Stimulated activated CD4-positive, alpha-beta T cell treated with anti-CD3 and anti-CD28 coated beads, Interleukin-1b, Interleukin-23, amount 100 ng/mL, for 4 hours (primary cell): ENCODE measurements at places on chromosomes 2 and 18.

- DNase-seq: no peak
Measured at GRCh38 chr2:224982226-224982625, 60.0 kb downstream of the DOCK10 start.

GRCh38 chr18:71047882-71048281 lies 759.0 kb downstream of the SOCS6 start:
- DNase-seq: no peak

DNA sequence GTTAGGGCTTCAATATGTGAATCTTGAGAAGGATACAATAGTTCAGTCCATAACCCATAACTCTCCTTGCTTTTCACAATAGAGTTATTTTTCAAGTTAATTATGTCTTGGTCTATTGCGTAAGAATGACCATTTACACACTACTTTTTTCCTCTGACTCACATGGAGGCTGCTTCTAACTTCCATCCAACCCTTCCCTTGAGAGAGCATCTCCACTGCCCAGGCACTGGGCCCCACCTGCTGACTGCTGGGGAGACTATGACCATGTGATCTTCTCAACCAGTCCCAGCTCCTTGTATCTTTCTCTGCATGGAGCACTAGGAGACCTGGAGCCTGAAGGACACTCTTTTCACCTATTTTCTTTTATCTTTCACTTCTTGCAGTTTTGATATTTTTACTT lies 251.5 kb downstream of the GPD2 start:
- no peak for DNase-seq

- no peak for DNase-seq
Measured at GRCh38 chr2:165958313-165958960, 4.9 kb upstream of the TTC21B start.

- DNase-seq: no peak
Measured at GRCh38 chr2:54329482-54330161, 73.6 kb upstream of the TSPYL6 start.

DNA sequence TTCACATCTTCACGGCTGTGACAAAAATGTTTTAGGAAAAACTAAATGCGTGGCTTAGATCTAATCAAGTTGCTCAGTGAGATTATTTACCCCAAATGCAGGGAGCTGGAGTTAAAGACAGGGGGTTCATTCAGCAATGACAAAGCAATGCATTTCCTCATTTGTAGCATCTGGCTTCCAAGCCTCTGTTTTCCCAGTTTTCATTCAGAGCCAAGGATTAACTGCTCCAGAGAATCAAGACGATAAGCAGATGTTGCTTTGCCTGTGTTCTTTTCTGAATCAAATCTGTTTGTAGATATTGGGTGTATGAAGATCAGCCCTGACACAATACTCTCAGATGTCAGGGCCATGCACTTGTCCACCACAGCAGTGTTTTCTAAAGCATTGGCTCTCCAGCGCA lies 147.4 kb upstream of the SIX2 start:
- DNase-seq: no peak

DNA sequence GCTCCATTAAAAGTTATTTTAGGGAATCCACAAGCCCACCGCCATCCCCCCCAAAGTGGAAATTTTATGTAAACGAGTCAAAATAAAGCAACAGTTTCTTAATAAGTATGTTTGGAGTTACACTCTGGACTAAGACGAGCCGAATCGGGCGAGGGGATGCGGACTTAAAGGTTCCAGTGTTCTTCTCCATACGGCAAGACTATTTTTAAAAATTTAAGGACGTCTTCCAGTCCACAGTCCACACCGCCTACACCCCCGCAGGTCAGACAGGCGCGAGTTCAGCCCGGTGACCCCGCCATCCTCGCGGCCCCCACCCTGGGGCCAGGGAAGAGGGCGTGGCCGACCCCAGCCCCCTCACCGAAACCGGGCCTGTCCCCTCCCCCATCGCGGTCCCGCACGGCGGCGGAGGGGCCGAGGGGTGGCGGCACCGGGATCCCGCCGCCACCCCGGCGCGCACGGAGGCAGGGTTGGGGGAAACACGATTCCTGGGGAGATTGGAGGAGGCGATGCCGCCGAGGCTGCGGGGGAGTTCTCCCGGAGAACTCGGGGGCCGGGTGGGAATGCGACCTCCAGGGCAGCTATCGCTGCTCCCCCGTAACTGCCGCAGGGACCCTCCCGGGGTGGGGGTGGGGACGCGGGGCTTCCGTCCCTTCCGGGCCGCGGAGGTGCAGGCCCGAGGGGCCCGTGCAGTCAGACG lies 24.5 kb upstream of the SMAD7 start:
- DNase-seq: no peak

DNA sequence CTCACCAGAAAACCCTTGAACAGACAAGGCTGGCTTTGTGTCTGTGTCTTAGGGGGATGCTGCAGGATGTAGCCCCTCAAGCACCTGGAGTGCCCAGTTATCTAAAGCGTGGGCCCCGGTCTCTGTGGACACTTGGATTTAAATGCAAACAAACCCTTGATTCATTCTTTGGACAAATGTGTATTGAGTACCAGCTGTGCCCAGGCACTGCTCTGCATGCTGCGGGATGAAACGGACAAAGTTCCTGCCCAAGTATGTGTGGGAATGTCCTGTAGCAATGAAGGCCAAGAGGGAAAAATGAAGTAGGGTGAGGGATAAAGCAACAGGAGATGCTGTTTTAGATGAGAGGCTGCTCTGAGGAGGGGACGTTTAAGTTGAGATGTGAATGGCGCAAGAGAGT lies 53.9 kb downstream of the BOLA3 start:
- DNase-seq: no peak

DNA sequence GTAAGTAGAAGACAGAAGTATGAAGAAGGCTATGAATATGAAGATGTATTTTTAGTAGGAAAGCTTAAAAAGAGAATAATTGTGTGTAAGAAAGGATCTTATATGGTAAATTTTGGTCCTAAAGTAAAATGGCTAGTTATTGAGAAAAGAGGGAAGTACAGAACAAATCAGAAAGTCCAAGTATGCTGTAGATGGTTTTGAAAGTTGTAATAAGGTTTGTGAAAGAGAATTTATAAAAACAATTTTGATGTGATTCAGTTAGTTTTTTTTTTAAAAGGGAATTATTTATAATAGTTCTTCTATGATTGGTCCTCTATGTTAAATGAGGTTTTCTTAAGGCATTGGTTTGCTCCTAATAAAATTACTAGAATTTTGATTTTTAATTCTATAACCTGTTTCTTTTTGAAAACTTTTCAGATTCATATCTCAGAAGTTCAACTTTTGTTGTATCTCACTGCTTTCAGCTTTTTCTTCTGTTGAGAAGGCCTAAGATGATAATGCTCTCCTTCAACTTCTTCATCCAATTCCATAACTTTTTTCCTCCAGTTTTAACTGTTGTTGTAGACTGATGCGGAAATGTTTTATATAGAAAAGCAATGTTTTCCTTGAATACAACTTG lies 322.7 kb downstream of the NOL4 start:
- DNase-seq: no peak

- DNase-seq: no peak
Measured at GRCh38 chr18:32460171-32460731, 10.4 kb downstream of the GAREM1 start.

- no peak for DNase-seq
Measured at GRCh38 chr2:104888489-104889258, 34.8 kb downstream of the POU3F3 start.

GRCh38 chr18:63741769-63742168 lies 33.4 kb upstream of the SERPINB7 start:
- DNase-seq: no peak

GRCh38 chr2:172085460-172086159 lies at the start of gene DLX1:
DLX1 (plus strand) TSS chr2:172085507; CDS start chr2:172085678, 171 bp downstream.
- DNase-seq: no peak
